Adrenal gland (tissue), 19 donors: ENCODE measurements at places on chromosomes 3 and 15.
A peak's percentile ranks its signal among the peaks of the same experiment; 100 is the strongest.

GRCh38 chr3:170866499-170866898 lies 3.5 kb downstream of the RPL22L1 start:
- no peak for DNase-seq

DNA sequence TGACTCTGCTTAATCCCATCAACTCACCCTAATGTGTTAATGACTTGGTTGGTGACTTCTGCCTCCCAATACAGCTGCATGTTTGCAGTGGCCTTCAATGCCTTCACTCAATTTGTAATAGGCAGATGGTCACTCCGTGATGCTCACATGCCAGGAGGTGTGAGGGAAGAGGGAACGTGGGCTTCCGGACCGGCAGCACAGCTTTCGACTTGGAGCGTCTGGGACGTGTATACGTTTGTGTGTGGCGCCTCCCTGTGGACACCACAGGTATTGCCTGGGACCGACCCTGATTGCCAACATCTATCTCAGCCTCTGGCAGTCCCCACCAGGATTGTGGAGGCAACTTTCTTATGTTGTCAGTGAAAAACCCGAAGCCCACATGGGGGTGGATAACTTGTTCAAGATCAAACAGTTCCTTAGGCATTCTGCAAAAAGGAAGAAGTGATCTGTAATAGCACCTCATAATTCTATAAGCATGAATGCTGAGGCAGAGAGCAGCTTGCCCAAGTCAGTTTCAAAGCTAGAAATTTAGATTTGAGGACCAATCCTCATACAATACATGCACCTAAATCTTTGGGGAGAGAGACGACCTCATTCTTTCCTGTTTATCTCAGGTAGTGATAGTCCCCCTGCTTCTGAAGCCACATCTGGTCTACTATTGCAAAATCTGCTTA lies 16.9 kb downstream of the MRPL46 start:
- peak; percentile 54 for DNase-seq

GRCh38 chr3:35070088-35070487 lies 569.2 kb upstream of the ARPP21 start:
- DNase-seq, result no peak

- DNase-seq, result no peak
Measured at GRCh38 chr3:134352031-134352671, 22.1 kb downstream of the AMOTL2 start.

GRCh38 chr15:82072926-82073537 lies 27.2 kb upstream of the MEX3B start:
- DNase-seq, result no peak

DNA sequence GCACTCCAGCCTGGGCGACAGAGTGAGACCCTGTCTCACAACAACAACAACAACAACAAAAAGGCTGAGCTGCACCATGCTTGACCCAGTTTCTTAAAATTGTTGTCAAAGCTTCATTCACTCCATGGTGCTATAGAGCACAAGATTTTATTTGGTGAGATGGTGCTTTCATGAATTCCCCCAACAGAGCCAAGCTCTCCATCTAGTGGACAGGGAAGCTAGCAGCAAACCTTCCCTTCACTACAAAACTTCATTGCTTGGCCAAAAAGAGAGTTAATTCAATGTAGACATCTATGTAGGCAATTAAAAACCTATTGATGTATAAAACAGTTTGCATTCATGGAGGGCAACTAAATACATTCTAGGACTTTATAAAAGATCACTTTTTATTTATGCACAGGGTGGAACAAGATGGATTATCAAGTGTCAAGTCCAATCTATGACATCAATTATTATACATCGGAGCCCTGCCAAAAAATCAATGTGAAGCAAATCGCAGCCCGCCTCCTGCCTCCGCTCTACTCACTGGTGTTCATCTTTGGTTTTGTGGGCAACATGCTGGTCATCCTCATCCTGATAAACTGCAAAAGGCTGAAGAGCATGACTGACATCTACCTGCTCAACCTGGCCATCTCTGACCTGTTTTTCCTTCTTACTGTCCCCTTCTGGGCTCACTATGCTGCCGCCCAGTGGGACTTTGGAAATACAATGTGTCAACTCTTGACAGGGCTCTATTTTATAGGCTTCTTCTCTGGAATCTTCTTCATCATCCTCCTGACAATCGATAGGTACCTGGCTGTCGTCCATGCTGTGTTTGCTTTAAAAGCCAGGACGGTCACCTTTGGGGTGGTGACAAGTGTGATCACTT lies 2.0 kb downstream of the CCR5 start:
- DNase-seq, result no peak

DNA sequence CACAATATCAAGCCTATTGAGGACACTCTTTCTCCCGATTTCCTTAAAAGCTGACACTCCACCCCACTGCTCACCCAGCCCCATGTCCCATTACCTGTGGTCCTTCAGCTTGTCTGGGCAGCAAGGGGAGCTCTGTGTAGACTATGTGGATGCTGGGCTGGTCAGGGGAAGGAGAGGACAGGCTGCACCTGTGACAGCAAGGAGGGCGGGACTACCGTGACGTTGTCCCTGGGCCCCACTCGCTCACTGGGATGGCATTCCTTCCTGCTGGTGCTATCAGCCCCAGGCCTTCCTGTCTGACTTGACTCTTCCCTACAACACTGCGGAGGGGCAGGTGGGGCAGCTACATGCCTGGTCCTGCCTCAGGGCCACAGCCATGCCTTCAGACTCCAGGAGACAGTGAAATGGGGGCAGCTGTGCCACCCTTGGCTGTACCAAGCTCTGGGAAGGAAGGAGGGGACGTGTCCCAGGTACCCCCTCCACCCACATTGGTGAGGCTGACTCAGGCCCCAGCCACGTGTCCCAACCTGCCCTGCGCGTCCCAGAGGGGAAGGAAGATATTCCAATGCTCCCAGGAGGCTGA lies at the start of gene TMEM40:
Gene TMEM40, minus strand, starts transcription at position 163 of the 583 bp plus-strand sequence. CDS start 9,427 bp downstream, outside the sequence.
- DNase-seq, result no peak

GRCh38 chr3:123688241-123688747 lies 103.4 kb upstream of the HACD2 start:
- peak; percentile 73 for DNase-seq

GRCh38 chr3:30435861-30436331 lies 170.5 kb upstream of the TGFBR2 start:
- no peak for DNase-seq

DNA sequence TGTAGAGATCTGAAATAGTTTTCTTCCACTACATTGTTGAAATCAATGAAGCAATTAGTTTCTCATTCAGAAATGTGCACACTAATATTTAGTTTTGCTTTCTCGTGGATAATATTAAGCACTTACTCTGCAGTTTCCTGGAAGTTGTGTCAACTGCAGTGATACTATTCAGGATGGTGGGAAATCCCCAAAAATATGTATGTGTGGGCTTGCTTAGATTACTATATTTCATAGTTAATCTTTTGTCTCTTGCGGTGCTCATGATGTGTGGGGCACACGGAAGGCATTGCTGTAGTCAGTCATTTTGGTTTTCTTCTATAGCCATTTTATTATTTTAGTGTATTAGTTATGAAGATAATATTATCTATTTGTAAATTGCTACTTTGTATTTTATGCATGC lies 19.7 kb downstream of the RAB11A start:
- DNase-seq, result no peak

DNA sequence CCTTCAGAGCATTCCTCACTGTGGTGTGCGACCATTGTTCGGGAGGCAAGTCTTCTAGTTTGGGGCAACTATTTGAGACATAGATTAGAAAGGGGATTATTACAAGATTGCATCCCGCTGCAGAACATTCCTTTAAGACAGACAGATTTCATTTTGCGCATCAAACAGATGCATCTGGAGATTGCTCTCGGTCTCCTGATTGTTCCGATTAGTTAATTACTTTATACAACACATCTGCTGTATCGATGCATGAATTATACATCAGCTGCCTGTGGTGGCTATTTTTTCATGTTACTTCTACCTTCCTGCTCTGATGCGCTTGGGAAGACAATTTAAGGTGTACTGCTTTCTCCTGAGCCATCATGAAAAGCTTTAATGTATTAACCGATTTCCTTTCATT lies 10.0 kb downstream of the SATB1 start:
- no peak for DNase-seq

DNA sequence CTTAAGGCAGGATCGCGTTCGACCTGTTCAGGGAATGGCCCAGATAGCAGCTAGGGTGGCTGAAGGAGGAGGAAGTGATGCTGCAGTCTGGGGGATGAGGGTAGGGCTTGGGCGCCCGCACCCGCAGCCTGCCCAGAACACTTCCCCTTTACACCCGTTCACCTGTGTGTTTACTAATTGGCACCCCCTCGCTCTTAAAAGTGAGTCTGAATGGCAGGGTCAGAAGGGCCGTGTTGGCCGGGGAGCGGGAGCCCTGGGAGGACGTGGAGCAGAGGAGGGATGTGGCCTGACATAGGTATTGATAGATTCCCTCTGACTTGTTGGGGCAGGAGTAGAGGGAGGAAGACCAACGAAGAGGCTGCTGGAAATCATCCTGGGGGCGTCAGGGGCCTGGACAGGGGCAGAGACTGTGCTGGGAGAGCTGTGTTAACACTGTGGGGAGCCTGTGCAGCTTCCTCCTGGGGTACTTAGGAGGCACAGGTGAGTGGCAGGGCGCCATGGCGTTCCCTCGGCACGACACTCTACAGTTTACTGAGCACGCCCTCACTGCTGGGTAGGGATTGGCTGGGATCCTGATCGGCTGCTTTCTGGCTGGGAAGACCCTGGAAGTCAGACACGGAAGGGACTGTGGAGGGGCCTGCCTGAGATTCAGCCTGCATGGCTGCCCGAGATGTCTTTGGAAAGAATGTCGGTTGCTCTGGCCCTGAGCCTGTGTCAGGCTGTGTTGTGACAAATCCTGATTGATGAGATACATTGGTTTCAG lies 51.7 kb downstream of the SLC6A6 start:
- no peak for DNase-seq

GRCh38 chr3:105686278-105686897 lies 182.4 kb downstream of the CBLB start:
- DNase-seq, result no peak

GRCh38 chr3:124584552-124585391 lies 145.5 kb upstream of the UMPS start:
- DNase-seq, result peak; percentile 88

- peak; percentile 60 for DNase-seq
Measured at GRCh38 chr15:85582131-85583079, 202.0 kb downstream of the AKAP13 start.

- no peak for DNase-seq
Measured at GRCh38 chr15:70430069-70430468, 332.4 kb upstream of the TLE3 start.

DNA sequence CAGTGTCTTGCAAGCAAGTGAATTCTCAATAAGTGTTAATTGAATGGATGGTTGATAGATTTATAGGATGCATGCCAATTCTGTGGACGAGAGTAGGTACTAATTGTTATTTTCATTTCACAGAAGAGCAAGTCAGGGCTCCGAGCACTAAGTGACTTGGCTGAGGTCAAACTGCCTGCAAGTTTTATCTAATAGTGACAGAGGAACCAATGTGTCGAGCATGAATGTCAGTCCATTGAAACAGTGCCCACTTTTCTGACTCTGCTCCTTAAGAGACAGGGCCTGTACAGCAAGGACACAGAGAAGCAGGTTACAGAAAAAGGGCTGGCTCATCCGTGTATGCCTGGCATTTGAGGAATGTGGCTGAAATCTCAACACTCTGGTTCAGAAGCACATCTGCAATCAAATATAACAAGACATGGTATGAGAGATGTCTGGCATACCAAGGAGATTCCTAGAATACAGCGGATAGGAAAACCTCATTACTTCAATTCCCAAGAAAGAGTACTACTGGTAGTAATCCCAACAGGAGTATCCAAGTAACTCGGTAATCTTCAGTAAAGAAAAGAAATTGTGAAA lies 6.0 kb upstream of the B3GNT5 start:
- no peak for DNase-seq

DNA sequence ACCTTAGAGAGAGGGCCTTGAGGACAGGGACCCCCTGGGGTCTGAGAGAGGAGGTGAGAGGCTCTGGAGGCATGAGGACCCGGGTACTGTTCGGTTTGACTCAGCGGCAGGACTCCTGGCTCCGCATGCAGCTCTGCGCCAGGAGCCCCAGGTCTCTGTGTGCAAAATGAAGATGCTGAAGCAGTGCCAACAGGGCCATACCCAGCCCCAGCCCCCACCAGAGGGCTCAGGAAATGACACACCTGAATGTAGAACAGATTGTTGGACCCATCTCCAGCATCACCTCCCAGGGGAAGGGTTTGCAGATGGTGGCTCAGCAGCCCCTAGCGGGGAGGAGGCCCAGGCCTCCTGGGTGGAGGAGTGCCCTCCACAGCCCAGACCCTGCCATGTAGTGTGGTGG lies 30.2 kb downstream of the EPHB3 start:
- DNase-seq, result no peak

DNA sequence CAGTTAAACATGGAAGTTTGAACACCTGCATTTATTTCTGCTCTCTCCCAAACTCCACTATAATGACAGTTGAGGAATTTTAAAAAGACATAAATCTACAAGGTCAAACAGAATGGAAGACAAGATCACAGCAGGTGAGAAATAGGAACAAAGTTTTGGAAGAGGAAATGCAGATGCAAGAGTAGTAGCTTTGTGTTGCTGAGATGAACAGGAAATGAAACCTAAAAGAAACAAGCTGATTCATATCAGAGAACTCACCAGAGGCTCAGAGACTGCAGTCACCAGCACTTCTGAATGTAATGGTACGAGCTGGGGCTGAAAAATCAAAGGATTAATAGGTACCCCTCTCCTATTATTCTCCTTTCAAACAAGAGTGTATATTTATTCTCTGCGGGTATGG lies 459.9 kb downstream of the RAP2B start:
- no peak for DNase-seq

GRCh38 chr3:188979669-188980310 lies 192.0 kb upstream of the TPRG1 start:
- DNase-seq, result no peak

DNA sequence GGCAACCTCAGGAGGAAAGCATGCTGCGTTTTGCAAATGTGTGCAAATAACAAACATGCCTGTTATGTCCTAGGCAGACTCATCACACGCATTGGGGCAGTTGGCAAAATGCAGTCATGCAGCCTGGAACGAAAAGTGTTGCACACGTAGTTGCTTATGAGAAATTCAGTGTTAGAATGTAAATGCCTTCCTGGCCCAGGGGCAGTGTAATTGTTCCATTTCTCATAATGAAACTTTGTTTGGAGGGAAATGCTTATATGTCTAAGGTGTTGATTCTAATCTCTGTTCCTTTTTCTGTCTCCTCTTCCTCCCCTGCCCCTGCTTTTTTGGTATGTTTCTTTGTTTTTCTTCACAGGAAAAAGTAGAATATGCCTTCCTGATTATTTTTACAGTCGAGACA lies 156.0 kb downstream of the CACNA1D start:
- DNase-seq, result no peak

DNA sequence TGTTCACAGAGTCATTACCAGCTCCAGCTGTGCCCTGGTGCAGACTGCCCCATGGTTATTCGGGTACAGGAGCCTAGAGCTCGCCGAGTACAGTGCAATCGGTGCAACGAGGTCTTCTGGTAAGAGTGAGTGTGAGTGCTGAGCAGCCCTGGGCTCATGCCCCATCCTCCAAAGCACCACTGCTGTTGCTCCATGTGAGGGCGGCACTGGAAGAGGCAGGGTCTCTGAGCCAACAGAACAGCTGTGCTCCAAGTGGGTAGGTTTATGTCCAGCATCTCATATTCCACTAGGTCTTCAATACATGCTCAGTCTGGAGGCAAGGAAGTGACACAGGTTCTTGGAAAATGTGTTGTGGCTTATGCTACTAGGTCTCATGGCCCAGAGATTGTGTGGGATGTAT lies 19.5 kb upstream of the P4HTM start:
- peak; percentile 34 for DNase-seq

- no peak for DNase-seq
Measured at GRCh38 chr3:101852983-101853840, 3.9 kb downstream of the NFKBIZ start.
